ENCODE measurements at places on chromosomes 1 and 21.

GRCh38 chr1:234665975-234666605 is 56.1 kb upstream of the IRF2BP2 start:
- DNase-seq: no peak

DNA sequence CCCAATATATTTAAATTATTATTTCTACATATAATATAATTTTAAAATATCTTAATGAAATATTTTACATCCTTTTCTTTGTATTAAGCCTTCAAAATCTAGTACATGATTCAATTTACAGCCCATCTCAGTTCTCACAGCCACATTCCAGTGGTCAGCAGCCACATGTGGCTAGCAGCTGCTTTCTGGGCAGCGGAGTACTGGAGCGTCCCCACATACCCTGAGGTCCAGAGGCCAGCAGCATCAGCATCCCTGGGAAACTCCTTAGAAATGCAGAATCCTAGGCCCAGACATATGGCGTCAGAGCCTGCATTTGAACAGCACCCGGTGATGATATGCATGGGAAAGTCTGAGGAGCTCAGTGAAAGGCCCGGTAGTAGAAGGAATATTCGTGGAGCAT is 8.6 kb upstream of the LHX4 start:
- no peak for DNase-seq

- no peak for DNase-seq
Observed at GRCh38 chr1:11541236-11541635, 62.3 kb downstream of the DISP3 start.

DNA sequence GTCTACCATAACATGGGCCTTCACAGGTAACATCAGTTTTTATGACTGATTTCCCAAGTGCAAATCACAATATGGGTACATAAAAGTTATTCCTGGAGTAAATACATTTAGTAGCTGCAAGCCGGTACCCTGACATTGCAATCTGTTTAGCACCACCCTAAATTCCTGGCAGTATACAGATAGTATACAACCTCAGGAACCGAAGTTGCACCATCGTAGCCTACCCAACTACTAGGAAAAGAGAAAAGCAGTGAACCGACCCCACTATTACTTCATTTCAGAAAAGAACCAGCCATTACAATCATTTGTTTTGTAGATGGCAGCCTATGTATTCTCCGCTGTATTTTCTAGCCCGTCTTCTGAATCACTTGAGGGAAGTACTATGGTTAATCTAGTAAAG is 1.1 kb downstream of the ADIPOR1 start:
- no peak for DNase-seq

DNA sequence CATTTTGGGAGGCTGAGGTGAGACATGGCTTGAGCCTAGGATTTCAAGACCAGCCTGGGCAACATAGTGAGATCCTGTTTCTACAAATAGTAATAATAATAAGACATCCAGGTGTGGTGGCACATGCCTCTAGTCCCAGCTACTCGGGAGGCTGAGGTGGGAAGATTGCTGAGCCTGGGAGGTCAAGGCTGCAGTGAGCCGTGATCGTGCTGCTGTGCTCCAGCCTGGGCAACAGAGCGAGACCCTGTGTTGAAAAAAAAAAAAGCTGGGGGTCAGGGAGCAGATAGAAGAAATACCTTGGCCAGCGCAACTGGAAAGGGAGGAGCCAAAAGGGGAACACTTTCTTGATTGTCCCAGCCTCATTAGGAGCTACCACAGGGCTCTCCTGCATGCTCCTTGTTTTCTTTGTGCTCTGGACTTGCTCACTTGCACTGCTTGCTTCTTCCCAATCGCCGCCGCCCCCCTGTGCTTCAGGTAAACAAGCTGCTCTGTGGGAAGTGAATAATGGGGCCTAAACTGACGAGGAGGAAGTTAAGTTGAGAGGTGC is 31.1 kb downstream of the PBX1 start:
- DNase-seq: no peak

DNA sequence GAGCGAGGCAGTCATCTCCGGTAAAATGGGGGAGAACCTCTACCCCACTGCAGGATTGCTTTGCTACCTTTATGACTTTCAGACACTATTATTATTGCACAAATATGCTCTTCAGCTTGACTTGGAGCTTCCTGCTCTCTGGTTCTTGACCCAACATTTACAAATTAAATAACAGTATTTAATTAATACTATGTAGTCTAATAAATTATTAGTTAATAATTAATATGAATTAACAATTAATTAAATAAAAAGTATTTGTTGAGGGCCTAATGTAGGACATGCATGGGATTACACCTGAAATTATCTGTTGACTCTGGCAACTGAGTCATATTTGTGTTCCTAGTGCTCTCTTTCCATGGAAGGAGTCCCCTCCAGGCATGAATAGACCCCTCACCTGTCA is 359.9 kb downstream of the SIPA1L2 start:
- DNase-seq: no peak

DNA sequence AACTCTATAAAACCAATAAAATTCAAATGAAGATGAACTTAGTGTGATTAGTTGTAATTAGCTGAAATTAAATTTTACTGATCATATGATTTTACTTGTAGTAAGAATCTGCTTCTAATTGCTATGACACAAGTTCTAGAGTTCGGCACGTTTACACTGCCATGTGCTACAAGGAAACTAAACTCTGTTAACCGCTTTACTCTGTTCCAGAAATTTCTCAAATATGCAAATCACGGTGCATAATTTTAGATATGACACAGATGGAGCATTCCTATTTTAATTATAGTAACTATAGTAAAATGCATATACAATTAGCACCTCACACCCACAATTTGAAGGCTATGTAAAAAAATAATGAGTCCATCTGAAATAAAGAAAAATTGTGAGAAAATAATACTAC is 14.8 kb downstream of the HEATR1 start:
- no peak for DNase-seq

GRCh38 chr1:223007935-223008334 is 135.1 kb downstream of the TLR5 start:
- DNase-seq: no peak

GRCh38 chr1:204304067-204304466 is 55.7 kb downstream of the PLEKHA6 start:
- no peak for DNase-seq

DNA sequence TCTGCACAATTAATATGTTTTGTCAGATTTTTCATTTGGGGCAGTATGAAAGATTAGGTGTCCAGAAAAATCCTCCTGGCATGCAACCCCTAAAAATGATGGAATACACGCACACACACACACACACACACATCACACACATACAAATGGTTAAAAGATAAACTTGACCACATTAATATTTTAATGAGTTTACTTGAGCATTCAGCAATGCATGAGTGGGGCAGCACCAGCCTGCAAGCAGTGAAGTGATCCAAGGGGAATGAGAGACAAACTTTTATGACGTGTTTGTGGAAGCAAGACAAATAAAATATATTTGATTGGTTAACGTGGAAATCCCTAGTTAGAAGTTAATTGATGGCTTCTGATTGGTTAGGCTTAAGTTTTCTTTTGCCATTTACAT is 29.1 kb upstream of the SOAT1 start:
- no peak for DNase-seq

DNA sequence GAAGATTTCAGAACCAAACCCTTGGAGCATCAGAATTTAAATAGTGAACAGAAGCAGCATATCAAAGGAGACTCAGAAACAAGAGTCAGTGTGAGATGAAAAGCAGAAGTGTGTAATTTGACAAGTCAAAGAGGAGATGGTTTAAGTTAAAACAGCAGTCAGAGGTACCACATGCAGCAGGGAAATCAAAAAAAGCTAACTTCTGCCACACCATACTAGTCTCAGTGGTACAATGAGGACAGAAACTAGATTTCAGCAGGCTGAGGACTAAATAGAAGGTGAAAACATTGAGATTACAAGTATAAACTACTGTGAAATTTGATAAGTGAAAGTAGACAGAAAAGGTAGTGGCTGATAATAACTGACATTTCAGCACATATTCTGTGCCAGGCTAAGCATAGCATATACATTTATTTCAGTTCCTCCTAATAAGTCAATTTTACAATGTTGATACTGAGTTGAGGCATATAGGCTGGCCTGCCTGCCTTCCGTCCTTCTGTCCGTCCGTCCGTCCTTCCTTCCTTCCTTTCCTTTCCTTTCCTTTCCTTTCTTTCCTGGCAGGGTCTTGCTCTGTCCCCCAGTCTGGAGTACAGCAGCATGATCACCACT is 12.6 kb downstream of the SUCO start:
- no peak for DNase-seq
